ENCODE measurements at places on chromosomes 5 and 9.

- no peak for DNase-seq
Observed at GRCh38 chr5:77777281-77777892, 1.2 kb upstream of the TBCA start.

GRCh38 chr9:116153765-116154333 is at the start of gene PAPPA:
Gene PAPPA (plus strand): TSS chr9:116153791. CDS start chr9:116154173, 382 bp downstream.
- DNase-seq, result peak; percentile 47

DNA sequence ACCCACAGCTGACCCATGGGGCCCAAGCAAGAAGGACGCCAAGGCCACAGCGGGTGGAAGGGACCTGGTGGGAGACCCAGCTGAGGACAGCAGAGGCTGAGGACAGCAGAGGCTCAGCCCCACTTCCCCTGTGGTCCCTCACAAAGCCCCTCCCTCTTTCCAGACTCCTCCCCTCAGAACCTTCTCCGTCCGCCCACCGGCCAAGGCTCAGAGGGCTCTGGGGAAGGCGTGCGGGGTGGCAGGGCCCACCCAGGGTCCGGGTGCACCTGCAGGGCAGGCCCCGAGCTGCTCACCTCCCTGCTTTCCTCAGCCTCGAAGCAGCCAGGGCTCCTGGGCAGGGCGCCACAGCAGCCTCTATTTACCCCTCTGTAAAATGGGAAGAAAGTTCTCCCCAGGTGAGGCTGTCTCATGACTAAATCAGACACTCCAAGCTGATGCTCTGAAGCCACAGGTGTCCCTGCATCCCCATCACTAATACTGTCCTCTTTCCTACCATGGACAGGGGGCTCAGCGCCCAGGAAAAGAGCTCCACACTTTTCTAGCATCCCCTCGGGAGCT is 137.9 kb upstream of the PPP1R26 start:
- DNase-seq, result no peak

DNA sequence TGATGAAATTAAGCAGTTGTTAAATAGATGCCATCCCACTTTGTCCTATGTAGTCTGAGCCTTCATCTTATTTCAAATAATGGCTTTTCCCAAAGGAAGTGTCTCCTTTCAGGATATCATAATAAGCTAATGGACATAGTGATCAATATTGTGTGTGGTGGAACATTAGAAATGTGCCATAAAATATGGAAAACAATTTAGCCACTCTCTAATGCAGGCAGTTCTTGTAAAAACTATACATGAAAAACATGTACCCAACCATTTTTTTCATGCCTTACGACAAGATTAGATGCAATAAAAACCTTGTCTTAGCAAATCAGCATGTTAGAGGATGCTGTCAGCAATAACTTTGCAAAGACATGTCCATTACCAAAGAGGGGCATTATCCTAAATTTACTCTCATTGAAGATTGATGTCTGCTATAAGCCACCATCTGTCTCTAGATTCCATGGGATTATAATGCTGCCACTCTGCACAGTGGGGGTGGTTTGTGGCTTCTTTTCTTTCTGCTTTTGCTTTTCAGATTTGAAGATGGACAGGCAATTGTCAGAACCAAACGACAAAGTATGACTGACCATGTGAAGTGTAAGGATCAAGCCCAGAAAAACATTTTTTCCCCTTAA is 724.0 kb upstream of the ZNF608 start:
- DNase-seq, result no peak

DNA sequence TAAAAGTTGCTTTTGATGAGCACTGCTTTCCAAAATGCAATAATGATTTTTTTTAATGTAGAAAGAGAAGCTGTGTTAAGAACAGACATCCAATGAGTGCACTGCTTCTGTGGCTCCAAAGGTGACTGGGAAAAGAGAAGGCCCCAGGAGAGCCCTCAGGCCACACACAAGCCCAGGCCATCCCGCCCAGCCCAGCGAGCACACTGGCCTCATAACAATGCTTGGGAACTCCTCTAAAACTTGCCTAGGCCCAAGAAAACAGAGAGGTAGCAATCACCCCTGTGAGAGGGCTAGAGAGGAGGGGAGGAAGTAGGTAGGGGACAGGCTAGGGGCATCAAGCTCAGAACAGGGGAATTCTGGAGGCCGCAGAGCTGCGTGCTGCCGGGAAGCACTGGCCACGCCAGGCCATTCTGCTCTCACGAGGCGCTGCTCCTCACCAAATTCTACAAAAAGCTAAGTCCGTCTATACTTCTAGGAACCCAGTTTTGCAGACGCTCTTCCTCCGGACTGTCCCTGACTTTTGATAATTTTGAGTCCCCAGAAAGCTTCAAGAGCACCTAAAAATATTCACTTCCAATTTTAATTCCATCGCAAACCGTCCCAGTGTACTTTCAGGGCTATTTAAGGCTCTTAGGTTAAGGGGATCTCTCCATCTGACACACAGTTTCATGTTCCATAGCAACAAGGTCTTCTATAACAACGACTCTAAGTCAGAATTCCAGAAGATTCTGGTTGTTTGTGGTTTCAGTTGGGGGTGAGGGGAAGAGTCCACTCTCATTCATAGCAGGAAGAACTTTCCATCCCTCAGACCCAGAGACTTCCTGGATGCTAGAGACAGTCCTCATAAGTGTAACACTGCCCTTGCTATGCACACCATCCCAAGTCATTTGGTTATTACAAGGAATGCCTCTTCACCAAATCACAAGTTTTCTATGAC is 51.0 kb downstream of the HABP4 start:
- DNase-seq, result peak; percentile 17

DNA sequence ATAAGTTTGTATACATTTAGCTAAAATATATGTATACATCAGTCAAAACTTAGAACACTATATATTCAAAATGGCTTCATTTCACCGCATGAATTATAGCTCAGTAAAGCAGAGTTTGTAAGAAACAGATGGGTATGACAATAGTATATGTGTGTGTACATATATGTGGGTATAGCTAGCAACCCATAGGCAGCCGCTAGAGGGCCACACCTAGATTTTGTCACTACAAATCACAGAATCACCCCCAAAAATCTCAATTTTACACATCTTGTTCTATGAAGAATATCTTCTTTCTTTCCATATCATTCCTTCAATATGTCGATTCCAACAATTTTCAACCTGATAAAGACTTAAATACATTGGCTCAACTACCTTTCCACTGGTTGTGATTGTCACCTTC is 357.8 kb upstream of the CCNG1 start:
- no peak for DNase-seq

GRCh38 chr9:36993933-36994764 is 39.9 kb downstream of the PAX5 start:
- DNase-seq, result no peak
